ENCODE measurements at places on chromosomes 1 and 21.

GRCh38 chr1:54971317-54971791 lies 9.1 kb upstream of the TMEM61 start:
- no peak for DNase-seq

- DNase-seq: no peak
Observed at GRCh38 chr1:67604778-67605177, 80.2 kb upstream of the GADD45A start.

- DNase-seq: no peak
Observed at GRCh38 chr1:3507636-3508275, 53.3 kb downstream of the ARHGEF16 start.

DNA sequence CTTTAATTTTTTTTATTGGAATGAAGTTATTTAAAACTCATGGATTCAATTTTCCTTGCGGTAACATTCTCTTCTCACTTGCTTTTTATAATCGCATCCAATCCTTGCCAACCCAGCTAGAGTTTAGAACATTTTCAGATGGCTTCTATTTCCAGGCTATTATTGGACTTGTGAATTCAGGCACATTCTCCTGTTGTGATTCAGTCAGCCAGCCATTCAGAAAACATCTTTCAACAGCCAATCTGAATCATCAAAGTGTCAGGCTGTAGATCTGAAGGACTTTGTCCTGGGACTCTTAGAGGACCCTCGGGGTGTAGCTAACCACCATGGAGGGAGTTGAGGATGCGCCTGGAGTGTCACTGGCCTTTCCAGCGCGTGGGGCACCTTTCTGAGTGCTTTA lies 92.4 kb downstream of the PRDM2 start:
- DNase-seq: no peak

GRCh38 chr1:145979746-145980456 lies 15.4 kb downstream of the POLR3GL start:
- DNase-seq: peak; percentile 45

DNA sequence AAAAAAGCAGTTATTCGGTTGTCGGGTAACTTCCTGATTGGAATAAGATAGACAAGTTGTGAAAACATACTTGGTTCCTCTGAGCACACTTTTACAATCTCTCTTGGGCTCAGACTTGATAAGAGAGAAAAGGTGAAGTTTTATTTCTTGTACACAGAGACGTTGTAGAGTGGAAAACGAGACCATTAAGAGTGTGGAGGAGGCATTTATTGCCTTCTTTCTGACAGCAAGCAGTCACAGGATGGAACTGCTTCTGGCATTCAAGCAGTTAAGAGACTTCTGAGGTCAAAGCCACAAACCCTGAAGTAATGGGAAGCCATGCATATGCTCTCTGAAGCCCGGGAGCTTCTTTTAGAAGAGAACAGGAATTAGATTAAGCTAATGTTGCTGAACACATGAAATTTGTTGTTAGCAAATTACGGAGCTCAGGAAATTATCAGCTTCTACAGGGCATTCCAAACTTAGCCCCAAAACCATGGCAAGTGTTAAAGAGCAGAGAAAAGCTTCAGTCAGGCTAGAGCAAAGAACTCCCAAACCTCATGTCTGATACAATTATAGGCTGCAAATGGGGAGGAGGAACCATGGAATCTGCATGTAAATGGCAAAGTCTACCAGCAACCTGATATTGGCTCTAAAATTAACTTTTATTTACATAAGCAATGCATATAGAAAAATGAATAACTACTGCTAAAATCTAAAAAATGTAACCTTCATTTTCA lies 26.0 kb downstream of the S1PR1 start:
- no peak for DNase-seq

DNA sequence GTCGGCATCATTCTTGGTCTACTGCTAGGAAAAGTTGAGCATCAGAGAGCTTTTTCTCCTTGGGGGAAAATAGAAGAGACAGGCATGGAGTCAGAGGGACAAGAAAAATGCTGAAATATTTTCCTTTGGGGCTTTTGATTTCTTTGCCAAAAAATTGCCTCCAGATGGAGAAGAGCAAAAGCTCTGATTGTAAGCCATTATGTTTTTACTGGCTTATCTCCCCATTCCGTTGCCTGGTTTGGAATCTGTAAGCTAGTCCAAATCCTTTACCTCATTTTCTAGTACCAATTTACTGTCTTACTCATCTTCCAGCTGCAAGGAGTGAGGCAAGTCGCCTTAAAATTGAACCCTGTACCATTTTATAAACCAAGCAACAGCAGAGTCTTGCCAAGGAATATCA lies 23.3 kb upstream of the NBL1 start:
- no peak for DNase-seq

DNA sequence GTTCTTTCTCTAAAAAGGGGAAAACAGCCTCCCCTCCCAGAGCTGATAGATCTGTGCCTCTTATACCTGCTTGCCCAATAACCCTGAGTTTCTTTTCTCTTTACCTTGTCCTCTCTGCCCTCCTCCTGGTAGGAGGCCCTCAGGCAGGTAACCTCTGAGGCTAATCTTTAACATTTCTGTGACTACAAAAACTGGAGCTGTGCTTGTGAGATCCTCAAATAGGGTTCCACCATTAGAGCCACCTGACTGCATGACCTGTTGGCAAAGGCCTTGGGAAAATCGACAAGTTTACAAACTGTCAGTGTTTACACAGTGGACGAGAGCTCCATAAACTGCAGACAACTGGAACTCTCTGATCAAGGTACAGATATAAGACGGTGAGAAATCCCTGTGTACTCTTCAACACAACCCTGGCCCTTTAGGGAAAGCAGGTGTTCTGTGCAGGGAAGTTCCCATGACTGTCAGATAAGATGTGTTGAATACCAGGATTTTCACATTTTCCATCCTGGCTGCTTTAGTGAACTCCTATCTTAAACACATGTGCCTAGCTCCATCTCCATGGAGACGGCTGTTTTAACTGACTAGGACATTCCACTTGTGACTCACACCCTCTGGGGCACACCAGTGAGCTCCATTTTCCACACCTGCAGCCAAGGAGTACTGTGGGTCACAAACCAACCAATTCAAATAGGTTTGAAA lies 38.3 kb downstream of the ECE1 start:
- DNase-seq: peak; percentile 8

GRCh38 chr1:156204686-156205085 lies 8.1 kb upstream of the PMF1 start:
- DNase-seq: no peak

DNA sequence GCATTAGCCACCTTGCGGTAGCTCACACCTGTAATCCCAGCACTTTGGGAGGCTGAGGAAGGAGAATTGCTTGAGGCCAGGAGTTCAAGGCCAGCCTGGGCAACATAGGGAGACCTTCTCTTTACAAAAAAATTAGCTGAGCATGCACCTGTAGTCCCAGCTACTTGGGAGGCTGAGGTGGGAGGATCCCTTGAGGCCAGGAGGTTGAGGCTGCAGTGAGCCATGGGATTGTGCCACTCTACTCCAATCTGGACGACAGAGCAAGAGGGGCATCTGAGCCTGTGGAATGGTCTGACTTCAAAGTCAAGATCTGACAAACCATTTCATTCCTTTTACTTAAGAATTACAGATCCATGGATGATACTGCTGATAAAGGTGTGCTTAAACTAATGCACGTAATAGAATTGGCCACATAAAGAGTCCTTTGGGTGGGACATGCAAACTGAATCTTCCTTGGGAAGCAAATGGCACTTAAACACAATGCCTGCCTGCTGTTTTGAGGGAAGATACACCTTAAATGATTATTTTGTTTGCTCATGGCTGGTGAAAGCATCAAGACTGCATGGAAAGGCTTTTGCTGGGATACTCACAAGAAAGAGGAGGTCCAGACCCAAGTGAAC lies 2.5 kb upstream of the TMEM201 start:
- no peak for DNase-seq

- DNase-seq: no peak
Observed at GRCh38 chr1:86067626-86068025, 88.9 kb downstream of the COL24A1 start.

- no peak for DNase-seq
Observed at GRCh38 chr1:94955767-94956632, 29.1 kb upstream of the CNN3 start.

- no peak for DNase-seq
Observed at GRCh38 chr1:64663668-64664067, 81.2 kb upstream of the RAVER2 start.

- DNase-seq: no peak
Observed at GRCh38 chr1:25700626-25701025, 84.0 kb downstream of the MAN1C1 start.

- no peak for DNase-seq
Observed at GRCh38 chr1:90356991-90357390, 360.1 kb downstream of the BARHL2 start.

DNA sequence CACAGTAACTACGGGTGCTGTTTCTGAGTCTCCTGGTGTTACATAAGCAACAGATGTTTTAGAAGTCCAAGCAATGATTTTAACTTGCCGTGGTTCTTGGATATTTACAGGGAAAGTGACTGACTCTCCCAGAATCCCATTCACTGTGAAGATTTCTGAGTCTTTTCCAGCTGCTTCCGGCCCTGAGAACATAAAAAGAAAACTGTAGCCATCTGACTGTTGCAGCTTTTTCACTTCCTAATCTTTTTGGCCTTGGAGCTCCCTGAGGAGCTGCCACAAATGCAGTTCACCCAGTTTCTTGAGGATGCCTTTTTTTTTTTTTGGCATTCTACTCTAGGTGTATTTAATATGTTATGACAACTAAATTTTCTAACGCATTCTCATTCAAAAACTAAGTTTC lies 13.7 kb downstream of the CD84 start:
- DNase-seq: no peak

GRCh38 chr1:19612530-19612929 lies 31.6 kb upstream of the NBL1 start:
- DNase-seq: no peak

GRCh38 chr1:226687426-226687825 lies 51.7 kb downstream of the ITPKB start:
- peak; percentile 11 for DNase-seq

GRCh38 chr1:47561523-47562007 lies 123.7 kb downstream of the FOXD2 start:
- DNase-seq: no peak

DNA sequence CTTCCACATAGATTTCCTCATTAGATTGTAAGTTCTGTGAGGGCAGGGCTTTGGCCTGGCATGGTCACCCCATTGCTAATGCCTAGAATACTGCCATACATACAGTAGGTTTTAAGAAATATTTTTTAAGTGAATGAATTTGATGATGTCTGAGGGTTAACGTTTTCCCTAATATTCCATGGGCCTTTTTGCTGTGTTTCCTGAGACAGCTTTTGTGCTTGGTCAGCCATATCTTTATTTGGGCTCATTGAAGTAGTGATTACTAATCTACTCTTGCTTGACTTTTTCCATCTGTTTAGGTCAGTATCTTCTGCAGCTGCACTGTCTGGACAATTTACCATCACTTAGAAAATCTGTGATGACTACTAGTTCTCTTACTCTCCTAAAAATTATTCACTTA lies 3.5 kb downstream of the CDC42 start:
- DNase-seq: no peak

DNA sequence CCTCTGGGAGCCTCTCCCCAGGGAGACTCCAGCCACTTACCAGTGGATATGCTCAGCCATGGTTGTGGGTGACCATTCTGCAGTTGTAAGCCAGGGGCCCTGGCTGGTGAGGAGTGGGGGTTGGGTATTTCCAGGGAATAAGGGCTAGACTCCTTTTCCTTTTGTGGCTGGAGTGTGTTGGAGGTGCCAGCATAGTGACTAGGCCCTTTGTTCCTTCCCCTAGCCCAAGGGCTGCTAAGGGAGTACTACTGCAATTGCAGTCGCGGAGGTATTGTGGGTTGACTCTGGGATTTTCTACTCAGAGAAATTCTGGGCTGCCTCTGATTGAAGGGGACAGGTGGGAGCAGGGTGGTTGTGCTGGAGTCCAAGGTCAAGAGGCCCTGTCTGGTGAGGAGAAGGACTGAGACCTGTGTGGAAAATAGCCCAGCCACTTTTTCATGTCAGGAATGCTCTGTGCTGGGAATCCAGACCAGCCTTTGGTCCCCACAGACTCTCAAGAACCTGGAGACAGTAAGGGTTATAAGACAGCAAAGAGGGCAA lies 43.1 kb downstream of the MROH9 start:
- no peak for DNase-seq

- no peak for DNase-seq
Observed at GRCh38 chr1:24514946-24515345, 12.3 kb downstream of the RCAN3 start.

GRCh38 chr1:96997717-96998116 lies 276.1 kb downstream of the PTBP2 start:
- no peak for DNase-seq

DNA sequence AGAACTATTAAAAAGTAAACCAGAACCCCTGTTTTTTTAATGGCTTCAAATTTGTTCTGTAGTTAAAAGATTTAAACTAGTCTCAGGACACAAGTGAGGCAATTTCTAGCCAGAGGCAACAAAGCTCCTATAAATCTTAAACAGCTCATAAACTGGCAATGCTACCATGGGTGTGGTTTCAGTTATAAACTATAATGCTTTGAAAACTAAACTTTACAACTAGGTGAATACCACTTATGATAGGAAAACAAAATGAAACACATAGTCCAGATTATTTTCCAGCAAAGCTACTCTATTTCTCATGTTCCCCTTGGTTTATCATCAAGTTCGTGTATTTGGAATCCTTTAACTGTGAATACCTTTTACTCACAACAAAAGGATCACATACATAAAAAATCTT lies 282.5 kb downstream of the VAV3 start:
- DNase-seq: no peak

- no peak for DNase-seq
Observed at GRCh38 chr1:201142849-201143725, 11.2 kb downstream of the TMEM9 start.

DNA sequence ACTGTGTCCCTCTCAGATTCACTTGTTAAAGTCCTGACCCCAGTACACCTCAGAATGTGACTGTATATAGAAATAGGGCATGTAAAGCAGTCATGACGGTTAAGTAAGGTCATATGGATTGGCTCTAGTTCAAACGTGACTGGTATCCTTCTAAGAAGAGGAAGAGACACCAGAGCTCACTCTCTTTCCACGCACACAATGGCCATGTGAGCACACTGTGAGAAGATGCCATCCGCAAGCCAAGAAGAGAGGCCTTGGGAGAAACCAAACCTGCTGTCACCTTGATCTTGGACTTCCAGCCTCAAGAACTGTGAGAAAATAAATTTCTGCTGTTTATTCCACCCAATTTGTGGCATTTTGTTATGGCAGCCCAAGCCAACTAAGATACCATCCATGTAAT lies 56.8 kb upstream of the IRF2BP2 start:
- DNase-seq: no peak

DNA sequence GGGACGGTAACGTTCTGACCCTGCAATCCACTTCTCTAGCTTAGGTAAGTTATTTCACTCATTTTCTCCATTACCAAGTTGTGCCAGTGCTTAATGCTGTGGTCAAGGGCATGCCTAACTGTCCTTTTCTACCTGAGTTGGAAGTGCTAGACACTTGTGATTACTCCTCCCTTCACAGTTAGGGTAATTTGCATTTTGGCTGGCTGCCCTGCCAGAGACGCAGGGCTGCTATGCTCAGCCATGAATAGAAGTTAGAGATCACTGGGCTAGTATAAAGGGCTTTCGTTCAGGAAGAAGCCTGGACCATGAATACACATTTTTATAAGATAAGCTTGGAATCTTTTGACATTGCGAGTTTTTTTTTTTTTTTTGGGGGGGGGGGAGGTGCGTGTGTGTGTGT lies 633.2 kb upstream of the NEGR1 start:
- peak; percentile 66 for DNase-seq
